Left kidney (tissue), 8 donors: ENCODE measurements at places on chromosomes 4 and X. TPM values are rescaled to one million over a fixed set of nuclear protein-coding genes. Genes with fewer than 3 reads are reported as not detected.

- no peak for DNase-seq
Observed at GRCh38 chr4:98641376-98641775, 17.0 kb downstream of the TSPAN5 start.

DNA sequence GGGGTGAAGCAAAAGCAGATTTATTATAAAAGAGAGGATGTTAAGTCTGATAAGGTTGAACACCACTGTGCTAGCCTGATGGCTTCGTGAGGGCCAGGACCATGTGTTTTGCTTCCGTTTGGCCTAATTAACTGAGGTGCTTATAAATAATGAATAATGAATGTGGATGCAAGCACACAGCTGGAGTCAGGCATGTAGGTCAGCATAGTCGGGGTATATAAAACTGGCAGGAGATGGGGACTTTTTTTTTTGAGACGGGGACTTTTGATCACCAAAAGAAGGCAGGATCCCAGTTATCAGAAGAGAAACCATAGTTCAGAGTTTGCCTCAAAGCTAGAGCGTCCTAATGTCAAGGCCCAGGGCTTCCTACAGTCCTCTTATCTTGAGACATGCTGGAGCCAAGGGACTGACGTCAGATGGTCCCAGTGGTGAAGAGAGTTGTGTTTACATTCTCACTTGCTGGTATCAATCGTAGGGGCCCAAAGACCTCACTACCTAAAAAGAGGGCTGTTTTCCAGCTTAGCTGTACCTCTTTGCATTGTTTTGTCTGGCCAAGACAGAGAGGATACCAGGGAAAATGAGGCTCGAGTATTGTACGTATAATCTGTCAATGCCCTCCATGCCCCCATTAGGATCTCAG, 50.4 kb downstream of the RTL9 start:
- no peak for DNase-seq

DNA sequence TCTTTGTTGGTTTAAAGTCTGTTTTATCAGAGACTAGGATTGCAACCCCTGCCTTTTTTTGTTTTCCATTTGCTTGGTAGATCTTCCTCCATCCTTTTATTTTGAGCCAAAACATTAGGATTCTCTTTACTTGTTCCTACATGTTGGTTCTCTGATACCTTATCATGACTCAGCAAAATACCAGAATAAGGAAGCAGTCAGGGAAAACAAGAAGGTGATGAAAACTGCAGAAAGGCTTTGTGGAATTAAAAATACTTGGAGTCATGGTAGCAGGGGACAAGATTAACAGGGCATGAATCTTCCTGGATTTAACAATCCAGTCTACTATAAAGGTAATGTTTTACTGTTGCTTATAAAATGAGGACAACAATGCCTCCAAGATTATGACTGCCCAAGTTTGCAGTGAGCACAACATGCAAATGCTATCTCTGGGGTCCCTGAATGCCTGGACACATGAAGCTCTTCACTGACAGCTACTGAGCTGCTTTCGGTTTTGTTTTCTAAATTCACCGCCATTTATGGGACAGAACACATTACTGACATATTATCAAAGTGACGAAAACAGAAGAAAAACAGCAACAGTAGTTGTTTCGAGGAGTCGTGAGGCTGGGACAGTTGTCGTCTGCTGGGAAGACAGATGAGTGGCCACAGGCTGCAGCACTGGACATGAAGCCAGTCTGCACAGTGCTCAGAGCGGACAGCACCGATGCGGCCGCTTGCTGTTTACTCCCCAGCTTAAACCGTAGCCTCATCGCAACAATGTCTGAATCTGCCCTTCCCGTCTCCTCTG, 174.5 kb upstream of the DKK2 start:
- no peak for DNase-seq

The TMEM154 gene
- 1.5 TPM for polyA plus RNA-seq

The CCSER1 gene
- polyA plus RNA-seq, result 22.4 TPM

DNA sequence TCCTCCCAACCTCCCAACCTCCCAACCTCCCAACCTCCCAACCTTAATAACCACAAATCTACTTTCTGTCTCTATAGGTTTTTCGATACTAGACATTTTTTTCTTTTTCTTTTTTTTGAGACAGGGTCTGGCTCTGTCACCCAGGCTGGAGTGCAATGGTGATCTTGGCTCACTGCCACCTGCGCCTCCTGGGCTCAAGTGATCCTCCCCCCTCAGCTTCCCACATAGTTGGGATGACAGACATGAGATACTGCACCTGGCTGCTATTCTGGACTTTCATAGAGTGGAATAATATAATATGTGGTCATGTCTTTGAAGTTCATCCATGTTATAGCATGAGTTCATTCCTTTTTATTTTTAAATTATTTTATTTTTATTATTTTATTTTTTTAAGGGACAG, 39.5 kb upstream of the ZFX start:
- DNase-seq, result peak; percentile 52

The TCEAL2 gene
- 27.1 TPM for polyA plus RNA-seq

The PROM1 gene
- 44.6 TPM for polyA plus RNA-seq

The RIPPLY1 gene
- 2.8 TPM for polyA plus RNA-seq

The CXCL5 gene
- 0.12 TPM for polyA plus RNA-seq

- DNase-seq, result no peak
Observed at GRCh38 chr4:150389896-150390530, 191.9 kb upstream of the MAB21L2 start.

DNA sequence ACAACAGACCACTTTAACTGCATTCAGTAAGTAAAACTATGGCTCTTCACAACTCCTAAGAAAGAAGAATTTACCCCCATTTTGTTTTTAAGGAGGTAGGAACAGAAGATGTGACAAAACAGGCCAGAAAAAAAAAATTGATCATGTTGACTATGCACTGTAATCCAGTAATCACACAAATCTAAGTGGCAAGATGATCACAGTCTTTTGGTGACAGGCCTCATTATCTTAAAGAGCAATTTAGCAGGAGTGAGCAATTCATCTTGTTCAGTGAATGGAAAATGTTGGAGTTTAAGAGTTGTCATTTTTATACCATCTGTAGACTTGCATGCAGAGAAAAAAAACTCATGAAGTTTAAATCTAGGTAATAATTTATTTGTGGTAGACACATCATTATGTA, 115.1 kb downstream of the SLC39A8 start:
- no peak for DNase-seq

- no peak for DNase-seq
Observed at GRCh38 chrX:42746606-42747005, 31.4 kb downstream of the PPP1R2C start.

GRCh38 chrX:97369947-97370346, 486.2 kb downstream of the RPA4 start:
- no peak for DNase-seq

The SPANXA1 gene
- not detected for polyA plus RNA-seq

DNA sequence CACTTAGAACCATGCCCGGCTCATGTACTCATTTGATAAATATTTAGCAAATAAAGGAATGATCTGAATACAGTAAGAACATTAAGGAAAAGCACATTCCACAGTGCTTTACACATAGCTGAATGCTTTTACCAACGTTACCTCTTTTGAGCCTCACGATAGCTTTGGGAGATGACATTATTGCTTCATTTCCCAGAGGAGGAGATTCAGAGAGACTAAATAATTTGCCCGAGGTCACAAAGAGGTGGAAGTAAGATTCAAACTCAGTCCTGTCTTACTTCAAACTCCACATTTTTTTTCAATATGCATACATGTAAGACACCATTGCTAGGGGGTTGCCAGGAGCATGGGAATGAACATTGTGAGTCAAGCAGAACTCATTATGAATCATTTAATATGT, 538.5 kb downstream of the BCOR start:
- no peak for DNase-seq

The NHSL2 gene
- 11.6 TPM for polyA plus RNA-seq

DNA sequence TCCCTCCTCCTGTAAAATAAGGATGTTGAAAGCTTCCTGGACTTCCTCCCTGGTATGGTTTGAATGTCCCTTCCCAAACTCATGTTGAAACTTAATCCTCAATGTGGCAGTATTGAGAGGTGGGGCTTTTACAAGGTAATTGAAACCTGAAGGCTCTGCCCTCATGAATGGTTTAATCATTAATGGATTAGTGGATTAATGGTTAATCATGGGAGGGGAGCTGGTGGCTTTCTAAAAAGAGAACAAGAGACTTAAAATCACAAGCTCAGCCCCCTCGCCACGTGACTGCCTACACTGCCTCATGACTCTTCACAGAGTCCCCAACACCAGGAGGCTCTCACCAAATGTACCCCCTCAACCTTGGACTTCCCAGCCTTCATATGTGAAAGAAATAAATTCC, 124.6 kb upstream of the ANXA3 start:
- peak; percentile 76 for DNase-seq

- DNase-seq, result no peak
Observed at GRCh38 chr4:87327136-87327535, 4.5 kb upstream of the HSD17B13 start.

GRCh38 chr4:184444953-184445309, 29.4 kb downstream of the IRF2 start:
- no peak for DNase-seq

The ASB5 gene
- polyA plus RNA-seq, result 0.18 TPM

DNA sequence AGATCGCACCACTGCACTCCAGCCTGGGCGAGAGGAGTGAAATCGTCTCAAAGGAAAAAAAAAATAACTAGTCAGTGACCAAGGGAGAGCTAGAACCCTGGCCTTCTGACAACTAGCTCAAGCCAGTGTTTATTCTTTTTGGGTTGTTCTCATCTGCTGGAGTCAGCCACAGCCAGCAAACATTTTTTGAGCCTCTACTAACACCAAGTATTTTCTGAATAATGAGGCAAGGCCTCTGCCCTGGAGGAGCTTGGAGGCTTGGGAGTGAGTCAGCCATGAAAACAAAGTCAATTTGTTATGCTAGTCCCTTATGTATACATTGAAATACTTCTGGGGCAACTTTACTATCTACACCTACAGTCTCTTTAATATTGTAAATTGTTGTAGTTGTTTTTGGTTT, 46.5 kb downstream of the TMA16 start:
- DNase-seq, result no peak
